ENCODE measurements at places on chromosomes 3 and 15.

GRCh38 chr3:136595913-136596697 is 156.1 kb downstream of the STAG1 start:
- DNase-seq, result no peak

GRCh38 chr3:67712259-67712658 is 57.8 kb upstream of the SUCLG2 start:
- DNase-seq, result no peak

DNA sequence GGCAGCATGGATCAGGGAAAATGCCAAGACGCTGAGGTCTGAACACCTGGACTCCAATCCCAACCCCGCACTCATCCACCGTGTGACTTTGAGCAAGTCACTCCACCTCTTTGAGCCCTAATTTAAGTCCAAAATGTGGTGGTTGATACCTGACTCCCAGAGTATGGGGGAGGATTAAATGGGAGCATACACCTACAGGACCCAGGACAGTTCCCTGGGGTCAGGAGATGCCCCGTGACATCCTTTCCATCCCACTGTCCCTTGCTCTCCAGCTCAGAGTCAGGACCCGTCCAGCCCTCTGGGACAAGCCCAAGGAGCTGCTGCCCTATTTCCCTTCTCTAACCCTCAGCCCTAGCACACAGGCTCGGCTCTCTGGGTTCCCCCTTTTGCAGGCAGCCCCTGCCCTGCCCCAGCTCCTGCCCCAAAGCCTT is 276.4 kb downstream of the XXYLT1 start:
- no peak for DNase-seq

- peak; percentile 48 for DNase-seq
These were observed 1.2 kb downstream of the SIDT1 start for GRCh38 chr3:113533534-113533892.

GRCh38 chr3:132963786-132964185 is 74.4 kb upstream of the TMEM108 start:
- no peak for DNase-seq

DNA sequence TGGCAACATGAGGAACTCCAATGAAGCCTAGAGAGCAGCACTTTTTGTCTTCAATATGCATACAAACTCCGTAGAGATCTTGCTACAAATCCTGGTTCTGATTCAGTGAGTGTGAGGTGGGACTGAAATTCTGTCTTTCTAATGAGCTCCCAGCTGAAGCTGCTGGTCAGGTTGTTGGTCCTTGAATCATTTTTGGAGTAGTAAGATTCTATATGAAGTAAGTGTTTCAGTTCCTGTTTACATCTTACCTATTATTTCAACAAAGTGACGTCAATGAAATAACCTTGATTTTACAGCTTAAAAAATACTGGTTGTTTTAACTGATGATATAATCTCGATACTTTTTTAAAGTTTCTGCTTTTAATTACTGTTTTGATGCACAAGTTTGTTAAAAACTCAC is 33.9 kb downstream of the SHQ1 start:
- DNase-seq, result no peak

All from muscle of back (tissue), 13 donors.